ENCODE measurements at places on chromosomes 5 and 9.

DNA sequence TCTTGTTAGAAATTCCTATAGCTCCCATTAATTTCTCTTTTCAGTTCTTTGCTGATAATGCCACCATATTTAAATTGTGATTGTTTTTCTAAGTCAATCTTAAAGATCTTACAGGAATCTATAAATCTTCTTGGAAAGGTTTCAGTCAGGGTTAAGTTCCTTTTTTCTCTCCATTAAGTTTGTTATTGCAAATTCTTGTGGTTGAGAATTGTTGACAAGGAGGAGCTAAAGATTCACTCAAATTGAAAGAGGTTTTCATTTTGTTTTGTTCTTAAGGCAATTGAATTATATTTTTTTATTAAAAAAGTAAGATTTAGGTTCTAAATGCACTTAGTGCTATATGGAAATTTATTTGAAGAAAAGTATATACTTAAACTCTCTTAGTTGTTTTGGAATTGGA lies 213.4 kb downstream of the PRR16 start:
- DNase-seq: no peak

DNA sequence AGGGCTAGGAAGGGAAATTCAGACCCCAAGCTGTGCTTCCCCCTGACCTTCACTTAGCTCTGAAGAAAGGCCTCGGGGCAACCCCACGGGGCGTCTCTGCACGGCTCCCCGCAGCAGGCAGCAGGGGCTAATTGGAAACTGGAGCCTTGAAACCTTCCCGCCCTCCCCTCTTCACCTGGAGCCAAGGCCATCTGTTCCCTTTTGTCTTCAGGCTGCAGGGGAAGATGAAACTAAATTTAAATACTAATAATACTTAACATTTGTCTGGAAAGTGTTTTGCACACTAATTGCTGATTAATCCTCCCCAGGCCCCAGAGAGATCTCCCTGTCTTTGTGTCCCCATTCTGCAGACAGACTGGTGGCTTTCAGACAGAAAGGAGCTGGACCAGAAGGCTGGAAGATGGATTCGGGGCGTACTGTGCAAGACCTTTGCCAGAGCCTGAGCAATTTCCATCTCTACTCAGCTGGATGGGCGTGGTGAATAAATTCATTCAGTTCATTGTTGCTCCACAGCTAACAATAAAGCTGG lies 34.1 kb upstream of the CPLX2 start:
- no peak for DNase-seq

- DNase-seq: no peak
Observed at GRCh38 chr5:59330680-59331079, 562.8 kb downstream of the PDE4D start.

DNA sequence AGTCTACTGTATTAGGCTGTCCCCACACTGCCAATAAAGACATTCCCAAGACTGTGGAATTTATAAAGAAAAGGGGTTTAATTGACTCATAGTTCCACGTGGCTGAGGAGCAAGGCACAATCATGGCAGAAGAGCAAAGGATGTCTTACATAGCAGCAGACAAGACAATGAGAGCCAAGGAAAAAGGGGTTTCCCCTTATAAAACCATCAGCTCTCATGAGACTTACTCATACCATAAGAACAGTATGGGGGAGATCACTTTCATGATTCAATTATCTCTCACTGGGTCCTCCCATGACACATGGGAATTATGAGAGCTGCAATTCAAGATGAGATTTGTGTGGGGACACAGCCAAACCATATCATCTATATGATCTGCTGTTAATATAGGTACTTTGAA lies 14.8 kb upstream of the FSTL4 start:
- DNase-seq: no peak

DNA sequence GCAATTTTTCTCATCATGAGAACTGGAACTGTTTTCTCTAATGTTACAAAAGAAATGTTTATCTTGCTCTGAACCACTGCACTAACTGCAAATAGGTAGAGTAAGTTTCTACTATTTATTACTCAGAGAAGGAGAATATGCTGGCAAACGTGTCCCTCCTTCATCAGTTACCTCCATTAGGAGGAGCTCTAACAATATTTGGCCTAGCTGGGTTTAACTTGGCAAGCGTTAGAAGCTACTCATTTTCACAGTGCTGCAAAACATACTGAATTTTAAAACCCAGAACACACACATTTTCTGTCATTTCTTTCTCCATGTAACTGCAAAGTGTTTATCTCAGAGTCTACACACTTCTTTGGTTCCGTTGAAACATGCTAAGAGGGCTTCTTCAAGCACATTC lies 101.0 kb upstream of the GABRG2 start:
- DNase-seq: no peak

GRCh38 chr9:132749306-132749705 lies 79.0 kb downstream of the GTF3C4 start:
- DNase-seq: no peak

DNA sequence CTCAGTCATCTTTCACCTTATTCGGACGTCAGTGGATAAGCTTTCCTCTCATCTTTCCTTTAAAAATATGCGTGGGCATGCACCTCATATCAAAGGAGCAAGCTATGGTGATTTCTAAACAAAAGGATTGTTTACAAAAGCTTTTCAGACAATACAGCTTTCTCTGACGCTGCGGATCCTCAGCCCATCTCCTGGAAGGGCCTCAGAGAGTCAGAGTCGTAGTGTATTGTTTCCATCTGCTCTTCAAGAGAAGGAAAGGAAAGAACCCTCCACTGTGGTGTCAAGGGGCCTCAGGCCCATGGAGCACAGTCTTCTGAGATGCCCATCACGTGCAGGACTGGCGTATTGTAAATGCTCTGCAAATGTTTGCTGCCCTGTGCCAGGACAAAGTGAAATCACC lies 163.4 kb upstream of the MAP1B start:
- DNase-seq: no peak

DNA sequence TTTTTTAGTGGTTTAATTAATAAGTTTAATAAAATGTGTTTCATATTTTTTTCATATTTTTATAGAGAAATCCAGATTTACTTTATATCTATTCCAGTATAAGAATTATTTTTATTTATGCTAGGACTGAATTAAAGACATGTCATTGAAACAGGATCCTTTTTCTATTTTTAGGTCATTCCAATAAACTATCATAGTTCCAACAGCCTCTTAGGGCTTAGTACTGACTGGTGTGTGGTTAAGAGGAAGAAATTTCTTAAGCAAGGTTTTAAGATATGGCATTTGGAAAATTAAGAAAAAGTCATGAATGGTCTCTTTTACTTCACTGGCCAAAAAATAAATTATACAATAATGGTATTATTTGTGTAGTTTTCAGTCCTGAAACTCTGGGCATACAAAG lies 31.2 kb upstream of the PRR16 start:
- no peak for DNase-seq

DNA sequence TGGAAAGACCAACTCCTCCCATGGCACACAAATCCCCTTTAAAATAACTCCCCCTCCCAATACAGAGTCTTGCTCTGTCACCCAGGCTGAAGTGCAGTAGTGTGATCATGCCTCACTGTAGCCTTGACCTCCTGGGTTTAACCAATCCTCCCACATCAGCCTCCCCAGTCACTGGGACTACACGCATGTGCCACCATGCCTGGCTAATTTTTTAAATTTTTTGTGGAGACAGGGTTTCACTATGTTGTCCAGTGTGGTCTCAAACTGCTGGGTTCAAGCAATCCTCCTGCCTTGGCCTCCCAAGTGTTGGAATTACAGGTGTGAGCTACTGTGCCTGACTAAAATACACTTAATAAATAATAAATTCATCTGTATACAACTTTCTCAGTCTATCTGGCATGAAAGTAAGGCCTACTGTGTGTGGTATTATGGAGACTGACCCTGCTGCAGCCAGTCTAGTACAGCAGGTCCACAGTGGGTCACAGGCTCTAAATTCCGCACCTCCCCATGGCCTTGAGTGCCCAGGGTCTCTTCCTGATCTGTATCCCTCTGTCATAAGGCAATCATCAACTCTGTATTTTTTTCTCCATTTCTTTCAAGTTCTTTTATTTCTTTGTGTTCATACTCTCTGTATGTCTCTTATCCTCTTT lies 169.4 kb downstream of the MAPKAP1 start:
- no peak for DNase-seq

- no peak for DNase-seq
Observed at GRCh38 chr5:148685520-148686134, 31.3 kb upstream of the HTR4 start.

GRCh38 chr5:110916381-110917049 lies 155.0 kb upstream of the TSLP start:
- no peak for DNase-seq

DNA sequence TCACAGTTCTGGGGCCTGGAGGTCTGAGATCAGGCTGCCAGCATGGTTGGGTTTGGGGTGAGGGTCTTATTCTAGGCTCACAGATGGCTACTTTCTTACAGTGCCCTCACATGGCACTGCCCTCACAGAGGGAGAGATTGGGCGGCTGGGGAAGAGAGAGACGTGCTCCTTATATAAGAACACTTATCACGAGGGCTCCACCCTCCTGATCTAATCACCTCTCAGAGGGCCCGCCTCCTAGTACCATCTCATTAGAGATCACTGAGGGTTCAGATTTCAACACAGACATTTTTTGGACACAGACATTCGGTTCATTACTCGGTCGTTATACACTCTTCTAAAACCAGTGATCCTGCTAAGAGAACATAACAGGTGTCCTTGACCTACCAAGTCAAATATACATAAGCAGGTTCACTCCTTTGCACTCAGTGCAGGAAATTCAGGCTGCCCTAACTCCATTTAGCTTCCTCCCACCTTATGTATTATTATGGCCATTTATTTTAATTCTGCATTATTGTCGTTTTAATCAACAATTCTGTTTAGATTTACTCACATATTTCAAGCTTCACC lies 121.7 kb downstream of the ICE1 start:
- no peak for DNase-seq

GRCh38 chr5:91328743-91329142 lies 54.4 kb downstream of the ARRDC3 start:
- DNase-seq: no peak

DNA sequence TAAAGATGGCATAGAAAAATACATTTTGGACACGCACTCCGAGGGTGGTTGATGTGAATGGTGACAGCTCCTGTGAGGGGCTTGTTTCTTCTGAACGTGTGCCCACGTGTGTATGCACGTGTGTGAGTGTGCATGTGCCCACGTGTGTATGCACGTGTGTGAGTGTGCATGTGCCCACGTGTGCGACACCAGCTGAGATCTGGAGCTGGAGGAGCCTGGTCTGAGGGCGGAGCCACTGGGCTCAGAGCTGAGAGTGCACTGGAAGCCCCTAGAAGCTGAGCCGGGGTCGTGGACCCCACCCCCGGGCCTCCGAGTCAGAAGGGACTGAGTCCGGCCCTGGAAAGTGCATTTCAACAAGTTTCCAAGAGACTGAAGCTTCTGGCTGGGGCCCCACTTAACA lies 282.5 kb upstream of the IRX4 start:
- no peak for DNase-seq

- DNase-seq: no peak
Observed at GRCh38 chr5:32103521-32103920, 70.6 kb downstream of the GOLPH3 start.

- no peak for DNase-seq
Observed at GRCh38 chr5:73370095-73370494, 78.5 kb downstream of the FOXD1 start.

DNA sequence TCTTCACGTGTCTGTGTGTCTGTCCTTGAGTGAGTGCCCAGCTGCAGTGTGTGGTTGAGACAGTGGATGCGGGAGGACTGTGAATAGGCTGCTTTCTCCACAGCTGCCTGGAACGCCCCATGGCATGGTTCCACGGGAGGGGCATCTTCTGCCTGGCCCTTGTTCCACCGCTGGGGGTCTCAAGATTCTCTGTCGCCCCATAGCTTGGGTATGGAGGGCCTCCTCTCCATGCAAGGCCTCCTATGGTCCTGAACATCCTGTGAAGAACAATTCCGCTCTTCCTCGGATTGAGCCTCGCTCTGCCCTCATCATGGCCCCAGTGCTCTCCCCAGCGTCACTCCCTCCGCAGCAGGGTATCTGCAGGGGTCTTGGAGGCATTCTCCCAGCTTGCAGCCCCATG lies 36.1 kb downstream of the COL5A1 start:
- no peak for DNase-seq

- DNase-seq: no peak
Observed at GRCh38 chr9:128636024-128636390, 20.6 kb downstream of the DYNC2I2 start.

DNA sequence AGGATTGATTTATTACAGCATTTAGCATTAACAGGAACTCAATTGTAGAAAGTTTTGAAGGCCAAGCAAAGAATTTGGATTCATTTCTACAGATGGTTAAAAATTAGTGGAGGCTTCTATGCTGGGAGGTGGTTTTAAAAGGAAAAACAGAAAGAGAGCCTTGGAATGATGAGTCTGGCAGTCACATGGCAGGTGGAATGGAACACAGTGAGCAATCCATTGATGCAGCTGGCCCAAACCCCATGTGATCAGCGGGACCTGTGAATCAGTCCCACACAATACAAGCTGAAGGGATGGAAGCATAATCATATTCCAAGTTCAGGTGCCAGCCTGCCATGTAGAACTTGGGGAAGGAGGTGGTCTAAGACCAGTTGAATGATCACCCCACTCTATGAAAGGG lies 147.9 kb downstream of the PIP5K1B start:
- DNase-seq: no peak

DNA sequence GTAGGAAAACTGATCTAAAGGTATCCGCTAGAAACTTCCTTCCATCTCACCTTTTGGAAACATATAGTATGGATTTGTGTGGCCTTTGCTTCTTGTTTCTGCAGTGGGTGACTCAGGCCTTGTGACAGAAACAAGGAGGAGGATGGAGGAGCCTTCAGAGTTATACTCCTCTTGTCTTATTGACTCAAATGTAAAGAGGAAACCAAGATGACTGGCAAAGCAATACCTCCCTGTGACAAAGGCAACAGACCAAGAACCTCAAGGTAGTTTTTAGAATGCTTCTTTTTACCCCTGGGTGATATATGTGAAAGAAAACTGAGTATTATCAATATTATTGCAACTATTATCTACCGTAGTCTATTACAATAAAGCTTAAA lies 123.3 kb upstream of the SLIT3 start:
- no peak for DNase-seq

- DNase-seq: no peak
Observed at GRCh38 chr9:92661127-92661526, 8.8 kb downstream of the IPPK start.

GRCh38 chr9:27792971-27793689 lies 219.8 kb upstream of the C9orf72 start:
- no peak for DNase-seq

- no peak for DNase-seq
Observed at GRCh38 chr9:13845460-13845859, 468.5 kb downstream of the NFIB start.

DNA sequence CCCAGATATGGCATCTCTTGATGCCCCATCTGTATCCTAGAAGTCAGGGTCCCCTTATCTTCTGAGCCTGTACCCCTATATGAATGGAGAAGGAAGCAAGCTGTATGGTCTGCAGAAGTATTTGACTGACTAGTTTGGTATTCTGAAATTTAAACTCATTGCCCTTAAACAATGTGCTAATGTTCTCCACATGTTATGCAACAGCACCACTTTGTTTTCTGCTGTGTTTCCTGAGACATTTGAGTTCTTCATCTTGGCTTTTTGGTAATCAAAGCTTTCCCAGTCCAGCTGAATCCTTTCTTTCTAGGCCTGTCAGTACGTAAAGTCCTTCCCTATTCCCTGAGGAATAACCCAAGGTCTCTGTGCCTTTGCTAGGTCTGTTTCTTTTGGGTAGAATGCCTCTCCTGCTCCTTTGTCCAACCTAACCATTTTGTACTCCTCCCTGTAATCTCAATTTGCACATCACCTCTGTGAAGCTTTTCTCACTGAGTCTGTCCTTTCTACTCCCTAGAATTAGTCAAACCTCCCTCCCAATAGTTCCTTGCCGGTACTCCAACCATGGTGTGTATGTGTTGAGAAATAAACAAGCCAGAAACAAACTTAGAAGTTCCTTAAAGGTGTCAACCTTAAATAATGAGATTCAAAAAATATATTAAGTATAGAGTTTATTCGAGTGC lies 72.1 kb upstream of the HSPB3 start:
- no peak for DNase-seq
